Heart left ventricle (tissue), 16 donors: ENCODE measurements at places on chromosomes 16 and 17. TPM values are rescaled to one million over a fixed set of nuclear protein-coding genes. Genes with fewer than 3 reads are reported as not detected.

GRCh38 chr16:79603055-79603454 is 2.5 kb upstream of the MAF start:
- peaks cover 5% of the 10 kb centered on the region for H3K4me1 ChIP-seq
- no peak overlapping the region for H3K27ac ChIP-seq
- no peaks in the 10 kb centered on the region for H3K36me3 ChIP-seq
- DNase-seq, result no peak
- no peak overlapping the region for H3K4me3 ChIP-seq

- H3K4me3 ChIP-seq, result no peak overlapping the region
- no peaks in the 10 kb centered on the region for H3K27me3 ChIP-seq
- H3K27ac ChIP-seq, result no peak overlapping the region
- no peak for DNase-seq
These were observed 10.9 kb downstream of the SLC35G3 start for GRCh38 chr17:35183332-35183731.

- H3K4me1 ChIP-seq, result peaks cover 33% of the 10 kb centered on the region
- H3K4me3 ChIP-seq, result peak overlapping the region; percentile 59
- no peaks in the 10 kb centered on the region for H3K36me3 ChIP-seq
- DNase-seq, result peak; percentile 49
These were observed 668 bp upstream of the UNK start for GRCh38 chr17:75783803-75784472.

- H3K4me3 ChIP-seq, result no peak overlapping the region
- no peak for DNase-seq
- no peaks in the 10 kb centered on the region for H3K36me3 ChIP-seq
- no peak overlapping the region for H3K27ac ChIP-seq
These were observed 13.8 kb downstream of the LPO start for GRCh38 chr17:58252141-58252540.

DNA sequence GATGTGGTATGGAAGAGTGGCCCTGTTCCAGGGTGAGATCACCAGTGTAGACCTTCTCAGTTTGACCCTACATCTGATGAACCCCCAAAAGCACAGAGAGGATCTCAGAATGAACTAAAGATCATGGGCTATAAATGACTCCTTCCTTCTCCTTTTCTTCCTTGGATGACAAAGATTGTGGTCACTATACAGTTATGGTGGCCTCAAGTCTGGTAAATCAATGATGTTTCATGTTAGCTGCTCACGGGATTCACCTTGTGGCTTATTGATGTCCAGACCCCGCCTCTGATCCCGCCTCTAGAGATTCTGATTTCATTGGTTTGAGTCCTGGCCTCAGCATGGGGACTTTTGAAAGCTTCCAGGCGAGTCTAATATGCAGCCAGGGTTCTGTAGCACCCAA is 112.2 kb downstream of the PITPNC1 start:
- H3K27me3 ChIP-seq, result no peaks in the 10 kb centered on the region
- H3K27ac ChIP-seq, result no peak overlapping the region

DNA sequence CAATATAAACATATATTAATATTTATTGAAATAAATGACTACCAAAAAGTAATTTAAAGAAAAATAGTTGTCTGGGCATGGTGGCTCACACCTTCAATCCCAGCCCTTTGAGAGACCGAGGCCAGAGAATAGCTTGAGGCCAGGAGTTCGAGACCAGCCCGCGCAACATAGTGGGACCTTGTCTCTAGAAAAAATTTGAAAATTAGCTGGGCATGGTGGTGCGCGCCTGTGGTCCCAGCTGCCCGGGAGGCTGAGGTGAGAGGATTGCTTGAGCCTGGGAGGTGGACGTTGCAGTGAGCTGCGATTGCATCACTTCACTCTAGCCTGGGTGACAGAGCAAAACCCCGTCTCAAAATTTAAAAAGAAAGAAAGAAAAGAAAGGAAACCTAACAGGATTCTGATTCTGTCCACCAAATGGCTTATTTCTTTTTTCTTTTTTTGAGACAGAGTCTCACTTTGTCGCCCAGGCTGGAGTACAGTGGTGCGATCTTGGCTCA is 3.4 kb upstream of the BPTF start:
- no peak for DNase-seq
- no peaks in the 10 kb centered on the region for H3K36me3 ChIP-seq
- H3K4me3 ChIP-seq, result no peak overlapping the region
- no peaks in the 10 kb centered on the region for H3K27me3 ChIP-seq
- H3K27ac ChIP-seq, result no peak overlapping the region
- H3K4me1 ChIP-seq, result peaks cover 7% of the 10 kb centered on the region

GRCh38 chr16:1450218-1450617 is 5.9 kb upstream of the CCDC154 start:
- H3K27ac ChIP-seq, result no peak overlapping the region
- H3K27me3 ChIP-seq, result no peaks in the 10 kb centered on the region
- H3K4me3 ChIP-seq, result no peak overlapping the region

- DNase-seq, result no peak
- H3K4me1 ChIP-seq, result no peaks in the 10 kb centered on the region
- no peaks in the 10 kb centered on the region for H3K27me3 ChIP-seq
- no peaks in the 10 kb centered on the region for H3K36me3 ChIP-seq
These were observed 154.8 kb downstream of the SALL1 start for GRCh38 chr16:50996166-50996829.

DNA sequence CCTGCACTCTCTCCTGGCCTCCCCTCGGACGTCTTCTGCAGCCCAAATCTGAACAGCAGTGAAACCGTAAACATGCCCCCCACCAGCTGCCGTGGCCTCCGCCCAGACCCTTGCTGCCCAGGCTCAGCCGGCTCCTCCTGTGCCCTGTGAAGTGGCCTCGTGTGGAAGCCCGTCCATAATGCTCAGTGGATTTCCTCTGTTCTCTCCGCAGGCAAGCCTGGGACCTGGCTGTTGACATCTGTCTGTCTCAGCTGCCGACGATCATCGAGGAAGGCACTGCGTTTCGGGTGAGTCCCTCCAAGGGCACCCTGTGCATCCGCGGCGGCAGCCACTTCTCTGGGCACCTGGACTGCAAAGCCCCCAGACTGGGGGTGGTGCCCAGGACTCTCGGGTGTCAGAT is 153.9 kb upstream of the CHMP6 start:
- DNase-seq, result no peak
- no peaks in the 10 kb centered on the region for H3K36me3 ChIP-seq
- H3K4me1 ChIP-seq, result peaks cover 14% of the 10 kb centered on the region
- H3K27me3 ChIP-seq, result no peaks in the 10 kb centered on the region
- H3K27ac ChIP-seq, result no peak overlapping the region

DNA sequence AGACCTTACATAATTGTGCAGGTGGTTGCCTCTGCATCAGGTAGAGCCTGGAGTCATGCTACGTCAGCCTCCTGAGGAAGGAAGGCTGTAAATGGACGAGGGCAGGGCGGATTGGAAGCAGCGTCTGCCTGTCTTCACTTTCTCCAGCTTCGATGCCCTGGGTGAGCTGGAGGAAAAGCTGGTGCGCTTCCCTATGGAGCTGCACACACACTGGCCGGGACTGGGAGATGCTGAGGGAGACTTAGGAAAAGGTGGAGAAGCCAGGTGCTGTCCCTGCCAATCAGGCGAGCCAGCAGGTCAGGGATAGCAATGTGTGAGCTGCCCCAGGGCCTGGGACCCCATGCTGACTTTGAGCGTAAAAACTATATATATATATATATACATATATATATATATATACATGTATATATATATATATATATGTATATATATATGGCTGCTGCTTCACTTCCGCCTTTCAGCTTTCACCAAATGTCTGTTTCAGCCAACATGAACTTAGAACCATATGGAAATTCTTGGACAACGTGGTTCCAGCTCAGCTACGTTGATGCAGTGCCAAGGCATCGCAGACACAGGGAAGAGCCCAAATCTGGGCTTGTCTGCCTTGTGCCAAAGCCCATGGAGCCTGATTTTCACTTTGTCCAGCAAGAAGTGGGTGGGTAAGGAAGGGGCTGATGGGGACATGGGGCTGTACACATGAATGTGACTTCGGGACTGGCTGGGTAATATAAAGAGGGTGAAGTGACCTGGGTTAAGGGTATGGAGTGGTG is 71.5 kb upstream of the NKD1 start:
- H3K27ac ChIP-seq, result no peak overlapping the region
- no peak for DNase-seq
- H3K36me3 ChIP-seq, result no peaks in the 10 kb centered on the region
- H3K27me3 ChIP-seq, result no peaks in the 10 kb centered on the region
- no peaks in the 10 kb centered on the region for H3K4me1 ChIP-seq

DNA sequence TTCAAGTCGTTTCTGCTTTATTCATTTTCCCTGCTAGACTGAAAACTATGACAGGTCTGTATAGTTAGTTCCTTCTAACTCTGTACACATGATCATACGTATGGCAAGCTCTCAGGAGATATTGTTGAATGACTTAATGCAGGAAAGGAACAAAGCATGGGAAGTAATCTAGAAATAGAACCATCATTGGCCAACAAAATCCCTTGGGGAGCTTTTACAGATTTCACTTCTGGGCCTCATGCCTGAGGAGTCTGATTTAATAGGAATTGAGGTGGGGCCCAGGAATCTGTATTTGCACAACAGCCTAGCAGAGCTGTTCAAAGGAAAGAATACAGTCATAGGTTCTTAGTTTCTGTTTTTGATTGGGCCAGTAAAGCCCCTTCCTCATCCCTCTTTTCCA is 229.2 kb downstream of the MAP2K6 start:
- DNase-seq, result no peak
- no peaks in the 10 kb centered on the region for H3K27me3 ChIP-seq
- H3K36me3 ChIP-seq, result no peaks in the 10 kb centered on the region
- H3K4me1 ChIP-seq, result peaks cover 8% of the 10 kb centered on the region
- H3K27ac ChIP-seq, result no peak overlapping the region

DNA sequence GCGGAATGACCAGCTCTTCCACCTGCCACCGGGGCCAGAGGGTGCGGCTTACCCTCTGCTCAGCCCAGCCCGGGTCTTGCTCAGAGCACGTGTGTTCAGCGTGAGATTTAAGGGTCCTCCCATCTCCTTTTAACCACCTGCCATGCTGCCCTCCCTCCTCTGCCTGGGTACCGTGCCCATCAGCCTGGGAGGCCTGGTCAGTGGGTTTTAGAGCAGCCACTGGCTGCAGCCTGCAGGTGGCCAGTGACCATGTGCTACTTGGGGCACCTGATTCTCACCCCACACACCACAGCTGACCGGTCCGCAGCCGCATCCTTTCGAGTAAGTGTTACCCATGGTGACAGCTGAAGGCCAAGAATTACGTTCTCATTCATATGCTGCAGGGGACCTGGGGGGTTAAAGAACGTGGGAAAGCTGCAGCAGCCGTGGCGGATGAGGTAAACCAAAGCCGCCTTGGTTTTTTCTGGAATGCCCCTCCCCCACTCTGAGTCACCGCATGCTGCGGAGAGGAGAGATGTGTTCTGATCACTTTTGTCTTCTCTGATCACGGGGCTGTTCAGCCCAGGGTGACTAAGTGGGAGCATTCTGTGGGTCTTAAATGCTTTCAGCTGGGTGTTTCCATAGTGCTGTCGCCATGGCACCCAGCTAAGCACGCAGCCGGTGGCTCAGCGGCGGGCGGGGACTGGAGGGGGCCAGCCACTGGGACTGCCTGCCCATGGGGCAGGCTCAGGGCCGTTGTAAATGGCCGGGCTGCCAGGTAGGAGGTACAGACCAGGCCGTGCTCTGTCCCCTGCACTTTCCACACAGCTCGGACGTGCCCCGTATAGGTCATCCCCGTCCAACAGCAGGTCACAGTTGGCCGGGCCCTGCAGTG is 59.8 kb downstream of the BAIAP2 start:
- DNase-seq, result peak; percentile 50
- no peaks in the 10 kb centered on the region for H3K36me3 ChIP-seq
- H3K4me3 ChIP-seq, result no peak overlapping the region

DNA sequence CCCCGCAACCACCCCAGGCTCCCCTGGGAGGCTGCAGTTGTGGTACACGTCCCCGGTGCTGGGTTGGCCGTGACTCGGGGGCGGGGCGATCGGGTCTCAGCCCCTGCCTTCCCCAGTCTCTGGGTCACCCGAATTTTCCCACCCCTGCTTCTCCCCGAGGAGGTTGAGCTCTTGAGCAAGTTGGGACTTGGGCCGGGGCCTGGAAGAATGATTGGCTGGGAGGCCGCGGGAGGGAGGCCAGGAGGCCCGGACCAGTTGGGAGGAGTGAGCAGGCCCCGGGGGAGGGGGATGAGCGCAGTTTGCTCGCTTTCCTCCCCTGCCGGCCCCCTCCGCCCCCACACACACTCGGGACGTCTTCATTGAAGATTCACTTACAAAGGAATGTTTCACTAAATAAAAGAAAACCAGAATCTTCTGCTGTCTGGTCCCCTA is 4.5 kb upstream of the HEXIM1 start:
- no peaks in the 10 kb centered on the region for H3K27me3 ChIP-seq
- H3K4me3 ChIP-seq, result peak overlapping the region; percentile 56
- peak overlapping the region; percentile 93 for H3K27ac ChIP-seq
- DNase-seq, result peak; percentile 90
- peaks cover 4% of the 10 kb centered on the region for H3K36me3 ChIP-seq

DNA sequence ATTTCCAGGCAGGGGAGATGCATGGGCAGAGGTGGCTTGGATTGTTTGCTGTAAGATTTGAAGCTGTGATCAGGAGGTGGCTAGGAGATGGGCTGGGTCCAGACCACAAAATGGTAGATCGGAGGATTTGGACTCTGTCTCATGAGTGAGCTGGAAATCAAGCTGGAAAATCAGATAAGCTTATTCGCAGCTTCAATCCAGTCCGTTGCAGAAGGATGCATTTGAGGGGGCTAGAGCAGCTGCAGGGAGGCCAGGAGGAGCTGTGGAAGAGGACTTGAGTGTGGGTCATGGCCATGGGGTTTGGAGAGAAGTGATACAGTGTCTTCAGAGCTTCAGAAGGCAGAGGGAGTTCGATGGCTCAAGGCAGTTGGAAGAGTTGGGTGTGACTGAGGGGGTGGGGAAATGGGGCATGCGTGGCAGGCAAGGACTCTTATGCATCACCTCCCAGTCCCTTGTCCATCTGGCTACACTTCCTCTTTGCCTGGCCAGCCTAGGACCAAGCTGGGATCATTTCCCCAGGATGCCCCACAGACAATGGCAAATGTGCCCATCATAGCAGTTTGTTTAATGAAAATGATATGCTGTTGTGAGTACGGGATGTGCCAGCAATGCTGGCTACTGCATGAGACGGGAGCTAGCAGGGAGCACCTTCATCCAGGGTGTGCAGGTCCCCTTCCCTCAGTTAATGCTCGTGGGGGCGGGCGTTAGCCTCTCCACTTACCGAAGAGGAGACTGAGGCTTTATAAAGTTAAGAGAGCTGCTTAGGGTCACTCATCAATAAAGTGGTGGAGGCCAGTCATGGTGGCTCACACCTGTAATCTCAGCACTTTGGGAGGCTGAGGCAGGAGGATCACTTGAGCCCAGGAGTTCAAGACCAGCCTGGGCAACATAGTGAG is 20.6 kb downstream of the QPRT start:
- no peak overlapping the region for H3K4me3 ChIP-seq
- H3K36me3 ChIP-seq, result no peaks in the 10 kb centered on the region
- no peaks in the 10 kb centered on the region for H3K4me1 ChIP-seq
- no peak overlapping the region for H3K27ac ChIP-seq
- no peak for DNase-seq

- H3K27ac ChIP-seq, result no peak overlapping the region
- no peak for DNase-seq
- H3K4me1 ChIP-seq, result no peaks in the 10 kb centered on the region
- H3K27me3 ChIP-seq, result no peaks in the 10 kb centered on the region
- no peaks in the 10 kb centered on the region for H3K36me3 ChIP-seq
- H3K4me3 ChIP-seq, result no peak overlapping the region
These were observed 11.4 kb downstream of the CASKIN1 start for GRCh38 chr16:2184962-2185361.

The KRTAP9-4 gene
- total RNA-seq, result not detected

The ITGB3 gene
- 12.9 TPM for total RNA-seq

The SLC13A5 gene
- total RNA-seq, result not detected

The KRT33A gene
- total RNA-seq, result not detected

The PPL gene
- 7.8 TPM for total RNA-seq

The MYH11 gene
- total RNA-seq, result 26.5 TPM

The WFIKKN2 gene
- total RNA-seq, result 0.52 TPM

The MTMR4 gene
- 15.6 TPM for total RNA-seq

The ULK2 gene
- total RNA-seq, result 25.6 TPM

The STX8 gene
- total RNA-seq, result 65.2 TPM

The SMTNL2 gene
- total RNA-seq, result 22.7 TPM

The MT3 gene
- total RNA-seq, result 3.3 TPM
